Hepatic stellate cell (primary cell): ENCODE measurements at places on chromosomes 3 and 15.

- DNase-seq, result no peak
Measured at GRCh38 chr15:98717942-98718341, 69.6 kb downstream of the IGF1R start.

DNA sequence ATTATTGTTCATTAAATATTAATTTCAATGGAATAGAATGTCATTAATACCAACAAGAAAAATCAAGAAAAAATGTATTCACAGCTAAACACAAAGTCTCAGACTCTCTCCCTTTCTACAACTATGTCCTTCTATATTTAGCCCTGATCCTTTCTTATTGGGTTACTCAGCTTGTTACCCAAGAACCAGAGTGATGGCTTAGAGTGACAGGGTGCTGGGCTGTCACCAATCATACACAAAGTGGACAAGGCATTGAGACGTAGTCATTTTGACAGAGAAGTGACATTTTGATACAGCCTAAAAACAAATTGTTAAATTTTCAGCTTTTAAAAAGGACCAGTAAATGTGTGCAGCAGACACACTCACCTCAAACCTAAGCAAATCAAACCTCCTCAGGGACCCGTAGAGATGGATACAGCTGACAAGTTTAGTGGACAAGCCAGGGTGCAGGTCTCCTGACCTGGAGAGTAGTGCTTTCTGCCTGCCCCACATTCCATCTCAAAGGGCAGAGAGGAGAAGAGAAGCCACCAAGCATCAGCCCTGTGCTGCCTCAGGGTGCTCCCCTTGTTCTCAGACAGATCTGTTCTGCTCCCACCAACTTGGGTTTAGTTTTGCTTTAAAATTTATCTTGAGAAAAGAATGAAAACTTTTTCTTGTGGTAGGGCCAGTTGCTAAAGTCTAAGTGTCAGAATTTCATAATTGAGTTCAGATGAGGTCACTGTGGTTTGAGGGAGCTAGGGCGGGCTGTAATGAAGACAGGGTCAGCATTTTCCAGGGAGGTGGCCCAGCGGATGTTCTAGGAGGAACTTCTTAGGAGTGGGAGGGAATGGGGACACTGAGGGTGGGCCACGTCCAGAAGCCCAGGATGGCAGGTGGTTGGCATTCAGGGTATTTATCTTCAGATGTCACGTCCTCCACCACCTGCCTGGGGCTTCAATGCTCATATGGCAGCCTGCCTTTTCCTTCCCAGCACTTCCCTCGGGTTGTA, 136.5 kb upstream of the TBL1XR1 start:
- no peak for DNase-seq

- DNase-seq, result no peak
Measured at GRCh38 chr15:78129751-78130287, 1.4 kb downstream of the CIB2 start.

- DNase-seq, result no peak
Measured at GRCh38 chr3:39808467-39809180, 785 bp upstream of the MYRIP start.

GRCh38 chr3:28347374-28348264, 902 bp upstream of the ZCWPW2 start:
- DNase-seq, result no peak

DNA sequence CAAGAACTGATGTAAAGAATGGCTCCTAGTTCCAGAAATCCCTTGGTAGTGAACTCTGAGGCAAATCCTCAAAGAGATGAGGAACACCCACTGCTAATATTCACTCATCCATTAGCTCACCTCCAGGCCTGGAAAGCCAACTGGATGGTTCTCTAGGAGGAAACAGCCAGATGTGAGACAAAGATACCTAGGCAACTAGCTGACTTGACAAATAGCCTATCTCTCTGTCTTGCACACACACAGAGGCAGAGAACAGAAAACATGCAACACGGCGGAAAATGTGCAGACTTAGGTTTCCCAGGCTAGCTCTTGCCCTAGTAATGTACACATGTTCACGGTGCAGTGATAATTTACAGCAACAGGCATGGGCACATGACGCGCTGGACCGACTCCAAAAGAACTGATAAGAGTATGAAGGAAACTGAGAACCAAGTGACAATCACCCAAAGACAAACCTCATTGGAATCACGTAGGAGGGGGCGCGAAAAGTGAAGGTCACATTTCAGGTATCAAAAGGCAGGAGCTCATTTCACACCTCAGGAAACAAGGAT, 318.1 kb downstream of the FOXP1 start:
- DNase-seq, result no peak

GRCh38 chr3:37971467-37971866, 19.1 kb upstream of the VILL start:
- DNase-seq, result no peak

GRCh38 chr3:28012830-28013229, 228.6 kb upstream of the CMC1 start:
- no peak for DNase-seq
